Large intestine (tissue), 12 donors: ENCODE measurements at places on chromosomes 13 and 19. TPM values are rescaled to one million over a fixed set of nuclear protein-coding genes. Genes with fewer than 3 reads are reported as not detected.

ZNF726 gene
- 4.5 TPM for polyA plus RNA-seq

IL12RB1 gene
- 1.2 TPM for polyA plus RNA-seq

SYT5 gene
- polyA plus RNA-seq: 9.1 TPM

CCDC194 gene
- polyA plus RNA-seq: 0.28 TPM

SPACA4 gene
- 4.2 TPM for polyA plus RNA-seq

ALOX5AP gene
- 7.0 TPM for polyA plus RNA-seq

PLIN5 gene
- 2.0 TPM for polyA plus RNA-seq

DNA sequence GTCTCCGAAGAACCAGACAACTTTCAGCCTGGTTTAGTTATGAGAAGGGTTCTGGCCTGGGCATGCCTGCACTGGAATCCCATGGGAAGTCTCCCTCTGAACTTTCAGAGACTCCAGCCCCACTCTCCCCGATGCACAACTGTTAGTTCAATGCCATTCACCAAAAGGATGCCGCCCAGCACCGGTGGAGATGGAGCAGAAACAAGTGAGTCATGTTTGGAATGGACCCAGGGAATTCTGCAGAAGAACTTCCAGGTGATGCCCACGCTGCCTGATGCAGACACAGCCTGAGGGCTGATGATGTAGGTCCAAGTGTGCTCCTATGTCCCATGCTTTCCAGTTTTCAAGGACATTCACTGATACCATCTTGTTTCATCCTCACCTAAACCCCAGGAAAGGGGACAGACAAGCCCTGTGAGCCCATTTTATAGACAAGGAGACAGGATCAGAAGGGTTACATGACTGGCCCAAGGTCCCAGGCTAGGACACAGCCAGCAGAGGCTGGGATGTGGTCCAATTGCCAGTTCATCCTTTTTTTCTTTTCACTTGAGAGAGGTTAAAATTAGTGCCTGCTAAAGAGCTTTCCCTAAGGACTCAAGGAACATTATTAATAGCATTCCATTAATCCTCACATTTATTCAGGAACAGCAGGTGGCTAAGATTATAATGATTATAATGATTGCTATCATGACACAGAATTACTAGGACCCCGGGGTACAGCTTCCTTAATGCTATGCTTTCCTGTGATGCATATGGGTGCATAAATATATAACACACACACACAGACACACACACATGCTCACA is 39.5 kb downstream of the SIAH3 start:
- no peak for DNase-seq

DNA sequence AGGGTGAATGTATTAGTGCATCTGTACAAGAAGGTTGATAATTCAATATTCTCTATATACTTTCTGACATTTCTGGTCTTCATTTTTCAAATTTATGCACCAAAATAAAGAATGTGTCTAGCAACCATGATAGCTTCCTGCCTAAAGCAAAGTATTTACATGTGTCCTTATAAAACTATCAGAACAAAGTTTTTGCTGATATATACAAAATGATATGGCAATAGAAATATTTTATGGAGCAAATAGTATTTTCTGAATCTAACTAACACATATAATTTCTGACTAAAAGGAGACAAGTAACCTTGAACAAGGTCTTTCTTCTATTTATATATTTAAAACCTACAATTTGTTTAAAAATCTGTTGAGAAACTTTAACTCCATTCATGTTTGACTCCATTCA is 184.9 kb downstream of the DIAPH3 start:
- no peak for DNase-seq

DNA sequence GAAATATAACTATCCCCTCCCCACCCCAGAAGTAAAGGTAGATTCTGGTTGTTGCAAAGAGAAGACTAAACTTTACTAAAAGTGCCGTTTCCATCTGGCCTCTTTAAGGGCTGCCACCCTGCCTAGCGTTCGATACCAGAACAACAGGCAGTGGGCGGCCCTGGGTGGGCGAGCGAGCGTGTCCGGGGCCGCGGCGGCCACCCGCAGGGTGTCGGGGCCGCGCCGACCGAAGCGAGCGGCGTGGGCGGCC is 2.6 kb downstream of the FGF9 start:
- DNase-seq: no peak

DNA sequence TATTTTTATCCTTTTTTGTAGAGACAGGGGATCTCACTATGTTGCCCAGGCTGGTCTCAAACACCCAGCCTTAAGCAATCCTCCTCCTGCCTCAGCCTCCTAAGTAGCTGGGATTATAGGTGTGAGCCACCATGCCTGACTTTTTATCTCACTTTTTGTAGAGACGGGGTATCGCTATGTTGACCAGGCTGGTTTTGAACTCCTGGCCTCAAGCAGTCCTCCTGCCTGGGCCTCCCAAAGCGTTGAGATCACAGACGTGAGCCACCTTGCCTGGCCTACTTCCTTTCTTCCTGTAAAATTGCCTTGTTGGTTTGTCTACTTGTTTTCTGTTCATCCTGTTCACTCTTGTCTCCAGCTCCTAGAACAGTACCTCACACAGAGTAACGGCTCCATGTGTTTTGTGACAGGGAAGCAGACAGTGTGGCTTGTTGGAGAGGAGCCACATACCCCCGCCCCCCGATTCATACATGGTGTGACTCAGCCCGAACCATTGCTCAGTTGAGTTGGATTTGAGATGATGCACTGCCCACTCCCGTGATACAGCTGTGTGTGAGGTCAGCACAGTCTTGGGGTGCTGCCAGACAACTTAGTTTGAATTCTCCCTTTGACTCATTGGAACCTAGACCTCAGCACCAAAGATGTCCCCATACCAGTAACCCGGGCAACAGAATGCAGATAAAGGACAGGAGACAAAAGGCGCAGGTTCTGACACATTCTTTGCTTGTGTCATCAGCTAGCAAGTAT is 34.2 kb downstream of the GPR42 start:
- peak; percentile 26 for DNase-seq

DNA sequence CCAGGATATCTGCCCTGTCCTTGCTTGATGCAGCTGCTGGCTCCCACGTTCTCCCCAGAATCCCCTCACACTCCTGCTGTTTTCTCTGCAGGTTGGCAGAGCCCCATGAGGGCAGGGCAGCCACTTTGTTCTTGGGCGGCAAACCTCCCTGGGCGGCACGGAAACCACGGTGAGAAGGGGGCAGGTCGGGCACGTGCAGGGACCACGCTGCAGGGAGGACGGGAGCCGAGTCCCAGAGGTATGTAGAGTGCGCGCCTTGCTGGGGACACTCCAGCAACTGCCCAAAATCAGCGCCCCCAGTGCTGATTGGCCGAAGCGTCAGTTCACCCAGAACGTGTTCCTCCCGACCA is 30.3 kb upstream of the MIER2 start:
- DNase-seq: no peak

- DNase-seq: no peak
Measured at GRCh38 chr13:48506092-48506701, 26.7 kb downstream of the RCBTB2 start.

DNA sequence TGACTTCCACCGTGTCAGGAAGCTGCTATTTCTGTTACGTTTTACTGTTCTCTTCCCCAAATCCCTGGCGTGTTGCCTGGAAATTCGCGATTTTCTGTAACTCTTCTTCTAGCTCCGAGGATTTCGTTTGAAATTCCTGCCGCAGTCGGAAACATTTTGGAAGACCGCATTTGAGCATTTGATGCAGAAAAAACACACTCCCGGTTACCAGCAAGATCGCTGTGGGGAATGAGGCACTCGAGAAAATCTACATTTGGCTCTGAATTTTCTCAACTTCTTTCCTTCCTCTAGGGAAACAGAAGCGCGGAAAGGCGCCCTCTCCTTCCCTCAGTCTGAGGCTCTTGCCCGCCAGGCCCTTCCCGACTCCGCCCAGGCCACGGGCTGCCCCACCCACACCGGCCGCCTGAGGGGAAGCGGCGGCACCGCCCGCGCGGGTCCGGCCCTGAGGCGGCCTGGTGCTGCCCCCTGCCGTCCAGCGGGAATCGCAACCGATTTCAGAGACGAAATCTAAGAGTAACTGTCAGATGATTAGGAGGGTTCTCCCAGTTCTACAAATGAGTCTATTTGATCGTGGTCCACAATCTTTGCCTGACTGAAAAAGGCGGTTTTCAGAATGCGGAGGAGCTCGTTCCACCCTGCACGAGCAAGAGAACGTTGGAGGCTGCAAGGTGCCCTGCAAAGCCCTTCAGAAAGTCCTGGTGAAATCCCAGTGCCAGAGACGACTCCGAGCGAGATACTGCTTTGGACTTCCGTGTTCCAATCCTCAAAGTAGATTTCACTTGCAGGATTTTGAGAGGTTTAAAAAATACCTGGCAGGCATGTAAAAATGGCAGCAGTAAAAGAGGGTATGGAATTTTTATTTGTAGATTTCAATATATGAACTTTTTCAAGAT is 18.4 kb upstream of the TUBGCP3 start:
- DNase-seq: peak; percentile 86

GRCh38 chr13:73740666-73741065 is 393.5 kb downstream of the KLF12 start:
- no peak for DNase-seq

- no peak for DNase-seq
Measured at GRCh38 chr13:88014527-88014926, 343.4 kb downstream of the SLITRK5 start.

DNA sequence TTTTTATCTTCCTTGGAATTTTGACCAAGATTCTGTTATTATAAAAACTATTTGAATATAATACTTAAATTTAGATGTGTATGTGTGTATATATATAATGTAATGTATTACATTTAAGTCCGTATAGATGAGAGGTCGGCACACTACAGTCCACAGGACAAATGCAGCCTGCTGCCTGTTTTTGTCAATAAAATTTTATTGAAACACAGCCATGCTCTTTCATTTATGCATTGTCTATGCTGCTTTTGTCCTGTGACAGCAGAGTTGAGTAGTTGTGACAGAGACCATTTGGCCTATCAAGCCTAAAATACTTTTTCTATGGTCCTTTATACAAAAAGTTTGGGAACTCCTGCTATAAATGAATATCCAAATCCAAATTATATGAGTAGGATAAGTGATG is 69.7 kb downstream of the PCCA start:
- DNase-seq: no peak

GRCh38 chr19:815775-816499 is 5.8 kb downstream of the PLPPR3 start:
- DNase-seq: no peak

GRCh38 chr19:14167576-14168138 is 31.3 kb upstream of the ASF1B start:
- DNase-seq: no peak

- DNase-seq: no peak
Measured at GRCh38 chr19:31278555-31279435, 70.4 kb downstream of the TSHZ3 start.

DNA sequence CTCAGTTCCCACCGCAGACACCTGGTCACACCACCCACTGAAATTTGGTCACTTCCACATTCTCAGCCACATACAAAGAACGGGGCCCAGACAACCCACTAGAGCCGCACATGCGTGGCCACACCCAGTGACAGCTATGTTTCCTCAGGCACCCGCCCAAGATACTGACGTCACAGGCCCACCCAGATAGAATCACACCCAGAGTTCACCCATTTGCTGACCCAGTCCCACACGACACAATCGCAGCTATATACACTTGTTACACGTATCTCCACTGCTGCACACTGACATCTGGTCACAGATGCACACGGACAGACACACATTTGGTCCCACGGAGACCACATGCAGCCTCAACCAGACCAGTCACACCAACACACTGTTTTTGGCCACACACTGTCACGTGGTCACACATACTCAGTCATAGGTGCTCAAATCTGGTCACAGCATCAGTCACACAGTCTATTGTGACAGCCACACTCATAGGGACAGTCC is 2.9 kb downstream of the NUMBL start:
- peak; percentile 70 for DNase-seq

GRCh38 chr19:55590617-55591016 is 8.7 kb downstream of the FIZ1 start:
- DNase-seq: no peak

DNA sequence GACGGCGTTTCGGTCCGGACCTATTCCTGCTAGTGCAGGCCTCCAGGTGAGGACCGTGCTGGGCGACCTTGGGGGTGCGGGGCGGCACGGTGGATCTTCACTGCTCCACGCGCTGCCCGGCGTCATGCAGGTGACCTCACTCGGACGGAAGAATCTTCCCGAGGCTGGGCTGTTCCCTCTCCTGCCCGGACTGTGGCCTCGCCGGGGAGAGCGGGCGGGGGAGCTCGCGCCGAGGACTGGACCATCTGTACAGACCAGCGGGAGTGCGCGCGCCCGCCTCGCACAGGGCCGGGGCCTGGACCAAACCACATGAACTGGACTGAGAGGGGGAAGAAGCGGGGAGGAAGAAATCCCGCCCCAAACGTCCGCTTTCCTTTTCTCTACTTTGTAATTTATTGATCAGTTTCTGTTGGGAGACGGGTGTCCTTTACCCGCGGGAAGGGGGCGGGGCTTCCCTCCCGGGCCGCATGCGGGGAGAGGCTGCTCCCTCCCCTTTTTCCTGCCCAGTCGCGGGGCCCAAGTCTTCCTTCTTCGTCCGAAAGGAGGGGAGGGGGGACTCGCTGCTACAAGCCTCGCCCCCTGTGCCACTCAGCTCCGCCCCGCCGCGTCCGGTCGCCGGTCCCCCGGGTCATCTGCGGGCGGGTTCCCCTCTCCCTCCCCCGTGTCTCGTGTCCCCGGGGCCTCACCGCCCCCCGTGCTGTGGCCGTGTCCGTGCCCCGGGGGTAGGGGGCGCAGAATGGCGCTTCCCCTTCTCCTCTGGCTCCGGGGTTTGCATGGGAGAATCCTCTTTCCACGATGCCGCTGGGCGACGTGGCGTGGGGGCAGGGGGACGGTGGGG is 4.9 kb downstream of the HRC start:
- DNase-seq: peak; percentile 78

DNA sequence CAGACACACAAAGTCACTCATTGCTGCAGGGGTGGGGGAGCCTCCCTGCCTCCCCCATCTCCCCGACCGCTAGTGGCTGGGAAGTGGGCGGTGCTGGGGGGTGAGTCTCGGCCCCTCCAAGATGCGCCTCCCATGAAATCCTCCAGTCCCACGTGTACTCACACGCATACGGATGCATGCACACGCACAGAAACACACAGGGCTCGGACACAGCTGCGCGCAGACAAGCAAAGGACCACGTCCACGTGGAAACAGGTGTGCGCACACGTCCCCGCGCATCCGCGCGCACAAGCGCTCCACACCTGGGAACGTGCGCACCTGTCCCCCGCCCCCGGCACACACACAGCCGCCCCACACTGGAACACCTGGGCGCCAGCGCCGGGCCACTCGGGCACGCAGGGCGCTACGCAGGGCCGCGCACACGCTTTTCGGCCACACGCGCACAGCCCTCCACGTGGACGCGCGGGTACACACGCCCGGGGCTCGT is 687 bp downstream of the MATK start:
- DNase-seq: no peak

DNA sequence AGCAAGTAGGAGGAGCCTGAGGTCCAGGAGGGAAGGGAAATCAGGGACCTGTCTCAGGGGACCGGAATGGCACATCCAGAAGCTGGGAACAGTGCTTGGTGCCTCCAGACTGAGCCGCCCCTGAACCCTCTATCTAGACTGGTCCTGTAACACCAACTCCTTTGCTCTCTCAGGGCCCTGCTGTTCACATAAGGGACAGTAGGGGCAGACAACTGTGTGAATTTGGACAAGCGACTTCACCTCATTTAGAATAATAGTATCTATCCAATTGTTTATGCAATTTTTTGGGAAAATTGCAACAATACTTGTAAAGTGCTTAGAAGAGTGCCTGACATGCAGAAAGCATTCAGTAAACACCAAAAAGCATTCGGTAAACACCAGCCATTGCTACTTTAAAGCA is 14.0 kb downstream of the SYMPK start:
- DNase-seq: no peak
